ENCODE measurements at places on chromosomes 1 and 21. TPM values are rescaled to one million over a fixed set of nuclear protein-coding genes. Genes with fewer than 3 reads are reported as not detected.

GRCh38 chr1:197384471-197384870 lies 116.4 kb downstream of the CRB1 start:
- no peak overlapping the region for H3K27ac ChIP-seq
- no peaks in the 10 kb centered on the region for H3K36me3 ChIP-seq
- no peaks in the 10 kb centered on the region for H3K4me1 ChIP-seq
- no peak for DNase-seq
- H3K27me3 ChIP-seq, result no peaks in the 10 kb centered on the region

GRCh38 chr1:239717918-239718184 lies 331.5 kb downstream of the CHRM3 start:
- H3K4me3 ChIP-seq, result peak overlapping the region; percentile 83
- H3K27ac ChIP-seq, result no peak overlapping the region
- H3K36me3 ChIP-seq, result no peaks in the 10 kb centered on the region
- no peaks in the 10 kb centered on the region for H3K27me3 ChIP-seq
- peaks cover 46% of the 10 kb centered on the region for H3K4me1 ChIP-seq
- DNase-seq, result no peak

GRCh38 chr1:164787834-164788231 lies 228.8 kb downstream of the PBX1 start:
- H3K27ac ChIP-seq, result no peak overlapping the region
- no peak overlapping the region for H3K4me3 ChIP-seq
- H3K36me3 ChIP-seq, result no peaks in the 10 kb centered on the region
- DNase-seq, result no peak
- no peaks in the 10 kb centered on the region for H3K4me1 ChIP-seq
- H3K27me3 ChIP-seq, result no peaks in the 10 kb centered on the region

The TXNIP gene
- 170 TPM for total RNA-seq

The TNNT2 gene
- not detected for total RNA-seq
